ENCODE measurements at places on chromosomes 7 and 10.

GRCh38 chr7:102469351-102469971, 4.7 kb downstream of the LRWD1 start:
- DNase-seq: no peak

- peak; percentile 9 for DNase-seq
Measured at GRCh38 chr10:89706011-89706410, 4.6 kb downstream of the KIF20B start.

DNA sequence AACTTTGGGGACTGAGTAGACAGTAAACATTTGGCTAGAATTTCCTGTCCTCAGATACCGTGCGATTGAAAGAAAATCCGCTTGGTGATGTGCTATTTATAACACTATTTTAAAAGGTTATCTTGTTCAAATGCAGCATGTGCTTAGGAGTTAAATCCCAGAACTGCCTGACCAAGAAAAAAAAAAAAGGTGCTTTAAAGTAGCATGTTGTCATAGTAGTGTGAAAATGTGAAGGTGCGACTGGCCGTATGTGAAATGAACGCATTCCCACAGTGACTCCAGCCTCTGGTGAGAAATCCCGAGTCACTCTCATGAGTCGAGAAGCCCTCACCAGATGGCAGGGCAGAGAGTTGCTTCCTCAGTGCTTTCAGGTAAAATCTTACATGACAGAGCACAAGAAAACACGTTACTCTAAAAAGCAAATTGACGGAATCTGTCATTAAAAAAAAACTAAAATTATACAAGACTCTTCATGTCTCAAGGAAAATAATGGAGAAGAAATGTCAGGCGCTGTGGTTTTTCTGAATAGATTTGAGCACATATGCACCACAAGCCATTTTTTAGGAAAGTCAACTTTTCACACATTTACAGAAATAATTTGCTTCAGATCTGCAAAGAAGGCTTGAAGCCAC, 18.4 kb upstream of the KLF6 start:
- peak; percentile 60 for DNase-seq

GRCh38 chr7:159095979-159096411, 48.7 kb downstream of the VIPR2 start:
- no peak for DNase-seq

DNA sequence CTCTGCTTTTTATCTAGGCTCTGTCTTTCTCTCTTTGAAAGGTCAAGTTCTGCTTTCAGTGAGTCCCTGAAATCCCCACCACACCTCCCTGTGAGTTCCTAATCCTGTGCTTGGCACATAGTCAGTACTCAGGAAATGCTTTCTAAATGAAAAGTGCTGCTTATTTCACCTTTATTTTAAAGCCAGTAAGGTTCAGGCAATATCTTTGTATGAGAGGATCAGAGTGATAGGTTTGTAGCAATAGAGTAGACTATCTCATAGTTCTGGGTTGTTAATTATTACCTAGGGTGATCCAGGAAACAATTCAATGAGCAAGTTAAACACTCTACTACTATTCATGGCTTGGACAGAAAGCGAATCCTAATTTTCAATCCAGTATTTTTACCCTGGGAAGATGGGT, 7.4 kb upstream of the LAMB1 start:
- DNase-seq: no peak

GRCh38 chr10:114288424-114289095, 49.5 kb downstream of the VWA2 start:
- DNase-seq: no peak

Data from HT1080 (cell line).